T-helper 22 cell (primary cell): ENCODE measurements at places on chromosomes 4 and X.
A peak's percentile ranks its signal among the peaks of the same experiment; 100 is the strongest.

DNA sequence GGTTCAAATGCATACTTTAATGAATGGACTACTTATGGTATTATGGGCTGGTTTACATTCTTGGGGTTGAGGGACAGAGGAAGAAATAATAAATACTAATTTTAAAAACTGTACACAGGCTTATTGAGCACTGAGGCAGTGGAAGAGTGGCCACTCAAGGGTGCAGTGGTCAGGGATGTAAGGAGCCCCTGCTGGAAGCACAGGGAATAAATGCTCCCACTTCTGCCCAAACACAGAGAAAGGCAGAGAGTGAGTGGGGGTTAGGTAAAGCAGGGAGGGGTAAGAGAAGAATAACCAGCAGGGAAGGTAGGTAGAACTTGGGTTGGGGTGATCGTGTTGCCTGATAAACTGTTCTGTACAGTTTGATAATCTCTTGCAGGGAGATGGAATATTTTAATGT, 60.0 kb downstream of the GAB1 start:
- DNase-seq = no peak

DNA sequence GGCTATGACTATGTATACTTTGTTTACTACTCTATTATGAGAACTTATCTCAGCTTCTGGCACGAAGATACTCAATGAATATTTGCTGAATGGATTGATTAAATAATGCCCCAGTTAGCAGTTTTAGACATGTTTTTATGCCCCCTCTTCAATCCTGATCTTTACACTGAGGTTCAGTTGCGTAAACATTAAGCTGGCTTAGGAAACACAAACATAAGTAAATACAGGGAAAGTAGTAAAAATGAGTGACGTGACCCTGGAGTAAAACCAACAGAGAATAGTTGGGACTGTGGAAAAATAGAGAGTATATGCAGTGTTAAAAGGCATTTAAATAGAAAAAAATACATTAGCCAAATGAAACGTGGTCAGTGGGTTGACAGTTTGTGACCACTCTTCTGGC, 387.0 kb upstream of the ACTRT1 start:
- DNase-seq = no peak

- DNase-seq = no peak
These were observed 315.7 kb upstream of the SPOCK3 start for GRCh38 chr4:167550021-167550420.

GRCh38 chr4:161573836-161574235, 590.0 kb downstream of the FSTL5 start:
- no peak for DNase-seq

GRCh38 chr4:147510962-147511668, 30.2 kb downstream of the EDNRA start:
- DNase-seq = no peak

DNA sequence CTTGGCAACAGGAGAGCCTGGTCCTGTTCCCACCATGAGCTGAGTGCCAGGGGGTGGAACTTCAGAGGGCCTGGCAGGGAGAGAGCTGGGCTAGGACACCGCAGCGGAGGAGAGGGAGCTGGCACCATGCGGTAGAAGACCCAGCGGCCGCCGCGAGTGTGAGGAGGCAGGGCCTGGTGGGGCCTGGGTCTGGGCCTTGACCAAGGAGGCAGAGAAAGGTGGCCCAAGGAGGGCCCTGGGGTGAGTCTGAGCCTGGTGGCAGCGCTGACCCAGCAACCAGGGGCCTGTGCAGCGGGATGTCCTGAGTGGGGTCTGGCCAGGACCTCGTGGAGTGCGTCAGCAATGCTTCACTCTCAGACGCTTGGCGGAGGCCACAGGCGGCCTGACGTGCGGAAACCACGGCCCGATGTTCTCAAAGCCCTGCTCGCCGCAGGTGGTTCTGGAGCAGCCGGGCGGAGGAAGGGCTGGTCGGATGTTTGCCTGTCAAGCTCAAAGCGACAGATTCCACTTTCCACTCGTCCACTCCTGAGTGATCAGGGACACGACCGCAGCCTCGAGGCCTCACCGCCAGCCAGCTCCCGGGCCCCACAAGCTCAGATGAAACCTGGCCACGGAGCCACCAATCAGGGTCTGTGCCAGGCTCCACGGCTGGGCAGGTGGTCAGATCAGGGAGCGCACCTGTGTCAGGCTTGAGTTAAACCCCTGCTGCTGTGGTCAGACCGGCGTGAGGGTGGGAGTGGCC, 20.8 kb downstream of the ATP5ME start:
- DNase-seq = no peak

DNA sequence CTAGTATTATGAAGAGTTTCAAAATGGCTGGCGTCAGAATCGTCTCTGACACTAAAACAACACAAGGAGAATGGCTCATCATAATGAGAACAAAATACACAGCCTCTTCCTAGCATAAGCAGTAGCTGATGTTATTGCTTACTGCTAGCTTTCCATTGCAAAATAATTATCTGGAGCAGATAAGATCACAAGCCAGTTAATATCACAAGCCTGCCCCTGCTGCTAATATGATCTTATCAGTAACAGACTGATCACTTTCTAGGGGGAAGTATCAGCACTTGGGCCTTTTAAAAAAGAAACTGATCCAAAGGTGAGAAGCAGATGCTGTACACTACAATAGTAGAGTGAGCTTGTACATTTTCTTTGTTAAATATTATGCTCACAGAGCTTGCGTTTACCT, 554.8 kb upstream of the PABPC4L start:
- DNase-seq = no peak

DNA sequence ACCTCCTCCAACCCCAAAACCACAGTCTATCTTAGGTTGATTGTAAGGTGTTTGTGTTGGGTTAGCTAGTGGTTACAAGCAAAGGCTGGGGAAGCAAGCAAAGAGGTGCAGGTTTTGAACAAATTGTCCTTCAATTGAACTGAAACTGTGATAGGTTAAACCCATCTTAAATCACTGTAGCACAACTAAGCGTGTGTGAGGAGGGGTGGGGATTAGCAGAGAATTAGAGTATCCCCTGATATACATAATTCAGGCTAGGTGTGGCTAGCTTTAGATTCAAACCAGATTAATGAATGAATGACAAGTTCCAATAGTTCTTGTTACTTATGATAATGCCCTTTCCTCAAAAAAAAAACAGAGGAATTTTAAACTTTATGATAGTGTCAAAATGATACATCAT, 191.0 kb upstream of the POF1B start:
- no peak for DNase-seq

GRCh38 chrX:25860322-25860721, 277.8 kb upstream of the MAGEB18 start:
- no peak for DNase-seq

- DNase-seq = peak; percentile 81
These were observed at the start of gene LAS1L for GRCh38 chrX:65534450-65535292. Gene LAS1L (minus strand): TSS chrX:65534787. CDS start chrX:65534715, 72 bp downstream.

DNA sequence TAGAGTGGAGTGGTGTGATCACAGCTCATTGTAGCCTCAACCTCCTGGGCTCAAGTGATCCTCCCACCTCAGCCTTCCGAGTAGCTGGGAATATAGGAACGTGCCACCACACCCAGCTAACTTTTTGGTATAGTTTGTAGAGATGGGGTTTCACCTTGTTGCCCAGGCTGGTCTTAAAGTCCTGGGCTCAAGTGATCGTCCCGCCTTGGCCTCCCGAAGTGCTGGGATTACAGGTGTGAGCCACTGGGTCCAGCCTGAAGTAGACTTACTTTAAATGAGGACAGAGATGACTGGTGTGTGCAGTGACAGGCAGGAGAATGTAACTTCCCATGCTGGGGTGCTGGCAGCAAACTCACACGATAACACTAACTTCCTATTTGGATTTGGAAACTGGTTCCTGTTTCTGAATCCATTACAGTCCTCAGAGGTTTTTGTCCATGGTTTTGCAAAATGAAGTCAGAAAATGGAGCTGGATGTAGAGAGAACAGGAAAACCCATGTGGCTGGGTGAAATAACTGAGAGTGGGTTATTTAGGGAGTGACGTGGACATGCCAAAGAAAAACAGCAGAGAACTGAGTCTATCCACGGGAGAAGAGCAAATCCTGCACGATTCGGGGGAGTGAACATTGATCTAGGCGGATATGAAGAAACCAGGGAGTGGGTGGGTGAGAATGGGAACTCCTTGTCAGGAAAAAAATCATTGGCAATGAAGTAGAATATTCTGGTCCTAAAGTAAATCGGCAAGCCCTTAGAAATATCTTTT, 95.6 kb downstream of the GATB start:
- no peak for DNase-seq

GRCh38 chr4:98939892-98940298, 11.0 kb upstream of the EIF4E start:
- no peak for DNase-seq

GRCh38 chr4:152000518-152000917, 239.7 kb upstream of the GATB start:
- no peak for DNase-seq

DNA sequence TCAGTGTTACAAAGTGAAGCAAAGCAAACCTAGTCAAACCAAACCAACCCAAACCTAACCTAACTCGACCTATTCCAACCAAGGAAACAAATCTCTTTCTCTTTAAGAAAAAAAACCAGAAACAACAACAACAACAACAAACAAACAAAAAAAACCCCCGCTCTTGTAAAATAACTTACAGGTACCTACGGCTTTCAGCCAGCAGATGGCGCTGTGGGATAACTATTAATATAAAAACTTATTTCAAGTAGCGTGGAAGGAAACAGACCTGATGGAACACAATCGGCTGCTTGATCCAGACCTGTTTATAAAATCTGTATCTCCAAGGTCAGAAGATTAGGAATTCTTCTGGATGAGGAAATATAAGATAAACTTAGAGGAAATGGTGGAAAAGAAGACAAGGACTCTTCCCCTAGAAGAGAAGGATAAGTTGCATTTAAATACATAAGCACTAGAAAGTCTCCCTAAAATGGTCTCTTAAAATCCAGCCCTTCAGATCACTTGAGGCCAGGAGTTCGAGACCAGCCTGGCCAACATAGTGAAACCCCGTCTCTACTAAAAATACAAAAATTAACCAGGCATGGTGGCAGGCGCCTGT, 34.4 kb upstream of the CDKL5 start:
- peak; percentile 20 for DNase-seq

DNA sequence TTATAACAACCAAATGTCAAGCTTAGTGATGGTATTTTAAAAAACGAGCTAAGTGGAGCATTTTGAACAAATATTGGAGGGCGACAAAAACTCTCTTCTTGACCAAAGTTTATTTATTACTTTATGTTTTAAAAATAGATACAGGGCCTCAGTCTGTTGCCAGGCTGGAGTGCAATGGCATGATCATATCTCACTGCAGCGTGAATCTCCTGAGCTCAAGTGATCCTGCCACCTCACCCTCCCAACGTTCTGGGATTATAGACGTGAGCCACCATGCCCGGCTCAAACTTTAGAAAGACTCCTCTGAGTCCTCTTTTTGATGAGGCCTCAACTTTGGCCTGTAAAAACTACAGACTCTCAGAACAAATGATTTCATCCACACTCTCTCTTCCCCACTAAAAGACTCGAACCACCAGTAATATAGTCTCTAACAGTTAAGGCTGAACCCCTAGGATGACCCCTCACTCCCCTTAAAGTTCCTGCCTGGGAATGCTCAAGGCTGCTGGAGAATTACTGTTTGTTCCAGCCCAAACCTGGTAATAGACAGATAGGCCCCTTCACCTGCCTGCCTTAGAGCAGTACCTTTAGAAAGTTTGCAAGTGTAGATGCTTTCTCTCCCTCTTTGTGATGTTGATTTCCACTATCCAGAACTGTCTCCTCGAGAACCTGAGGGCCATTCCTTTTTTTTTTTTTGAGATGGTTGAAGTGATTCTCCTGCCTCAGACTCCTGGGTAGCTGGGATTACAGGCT, 55.3 kb upstream of the HPSE start:
- DNase-seq = no peak

GRCh38 chr4:1205586-1206298, 33.4 kb upstream of the SPON2 start:
- no peak for DNase-seq

DNA sequence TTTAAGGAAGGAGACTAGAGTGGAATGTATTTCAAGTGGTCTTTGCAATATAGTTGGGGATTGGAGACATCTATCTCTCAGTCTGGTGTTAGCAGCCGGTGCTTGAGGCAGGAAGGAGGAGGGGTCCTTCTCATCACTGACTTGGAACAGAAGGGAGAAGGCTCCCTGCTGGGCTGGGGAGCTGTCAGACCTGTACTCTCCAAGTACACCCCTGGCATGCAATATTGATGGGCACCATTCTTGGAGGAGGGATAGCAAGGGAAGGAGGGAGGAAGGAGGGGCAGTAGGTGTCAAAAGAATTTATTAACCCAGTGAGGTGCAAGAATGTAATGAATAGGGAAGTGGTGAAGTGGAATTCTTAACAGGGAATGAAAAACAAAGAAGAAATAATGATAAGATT, 338.8 kb downstream of the UNC5C start:
- no peak for DNase-seq

GRCh38 chr4:125787707-125788106, 473.0 kb downstream of the FAT4 start:
- DNase-seq = no peak

GRCh38 chr4:98779088-98779487, 120.7 kb upstream of the TSPAN5 start:
- no peak for DNase-seq

GRCh38 chr4:99324979-99325378, 3.8 kb upstream of the ADH1B start:
- DNase-seq = no peak

DNA sequence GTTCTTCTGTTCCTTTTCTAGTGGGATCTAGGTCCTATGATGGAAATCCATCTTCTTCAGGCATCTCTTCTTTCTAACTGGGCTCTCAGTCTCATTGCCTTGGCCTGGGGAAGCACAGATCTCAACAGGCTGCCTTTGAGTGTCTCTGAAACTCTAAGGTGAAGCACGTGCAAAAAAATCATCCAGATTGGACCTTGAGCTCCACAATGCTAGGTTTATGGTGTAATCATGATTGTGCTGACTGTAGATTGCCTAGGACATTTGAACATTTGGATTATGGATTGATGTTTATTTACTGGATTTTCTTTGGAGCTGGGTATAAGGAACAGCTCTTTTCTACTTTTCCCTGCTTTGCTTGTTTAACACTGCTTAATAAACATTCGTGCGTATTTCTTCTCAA, 191.5 kb upstream of the NR3C2 start:
- no peak for DNase-seq

DNA sequence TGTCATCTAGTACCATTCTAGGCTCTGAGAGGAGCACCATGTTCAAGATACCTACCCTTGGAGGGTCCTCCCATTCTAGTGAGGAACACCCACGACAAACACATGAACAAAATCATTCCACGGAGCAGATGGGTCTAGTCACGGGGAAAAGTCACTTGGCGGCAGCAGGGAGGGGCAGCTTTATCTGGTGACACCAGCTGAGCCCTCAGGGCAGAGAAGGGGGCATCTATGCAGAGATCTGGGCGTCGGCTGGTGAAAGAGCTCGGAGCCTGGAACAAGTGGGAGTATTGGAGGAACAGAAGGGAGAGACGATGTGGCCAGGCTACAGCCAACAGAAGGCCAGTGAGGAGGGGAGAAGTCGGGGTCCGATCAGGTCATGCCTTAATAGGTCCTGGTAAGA, 11.9 kb upstream of the PDHA1 start:
- no peak for DNase-seq
